Skin of body (tissue), 3 donors: ENCODE measurements at places on chromosomes 13 and 19.

DNA sequence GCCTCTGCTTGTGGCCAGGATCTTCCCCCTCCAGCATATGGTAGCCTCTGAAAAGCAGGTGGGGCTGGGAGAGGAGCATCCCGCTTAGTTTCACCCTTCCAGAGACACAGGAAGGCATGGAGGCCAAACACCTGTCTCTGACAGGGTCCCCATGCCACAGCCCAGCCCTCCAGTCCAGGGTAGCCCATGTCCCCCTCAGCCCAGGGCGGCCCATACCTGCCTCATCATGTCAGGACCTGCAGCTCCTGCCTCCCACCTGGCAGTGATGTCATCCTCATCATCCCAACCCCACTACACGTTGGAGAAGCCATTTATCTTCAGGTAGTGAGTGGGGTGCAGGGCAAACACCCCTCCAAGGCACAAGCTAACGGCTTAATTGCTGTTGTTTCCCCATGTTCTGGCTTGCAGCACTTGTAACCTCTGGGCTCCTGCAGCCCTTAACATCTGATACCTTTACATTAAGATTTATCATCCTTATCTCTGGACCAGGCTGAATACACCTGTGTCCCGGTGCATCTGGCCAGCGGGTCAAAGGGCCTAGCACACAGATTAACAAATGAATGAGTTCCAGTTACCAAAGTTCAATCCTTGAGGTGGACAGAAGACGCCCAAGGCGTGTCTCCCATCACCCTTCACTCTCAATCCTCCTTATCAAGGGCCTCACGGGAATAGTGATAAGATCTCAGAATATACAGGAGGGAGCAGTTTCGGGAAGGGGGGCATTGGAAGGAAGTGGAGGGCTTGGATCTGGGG is 22.2 kb downstream of the ZNF175 start:
- DNase-seq = no peak

- no peak for DNase-seq
Observed at GRCh38 chr13:97569841-97570240, 135.9 kb downstream of the RAP2A start.

DNA sequence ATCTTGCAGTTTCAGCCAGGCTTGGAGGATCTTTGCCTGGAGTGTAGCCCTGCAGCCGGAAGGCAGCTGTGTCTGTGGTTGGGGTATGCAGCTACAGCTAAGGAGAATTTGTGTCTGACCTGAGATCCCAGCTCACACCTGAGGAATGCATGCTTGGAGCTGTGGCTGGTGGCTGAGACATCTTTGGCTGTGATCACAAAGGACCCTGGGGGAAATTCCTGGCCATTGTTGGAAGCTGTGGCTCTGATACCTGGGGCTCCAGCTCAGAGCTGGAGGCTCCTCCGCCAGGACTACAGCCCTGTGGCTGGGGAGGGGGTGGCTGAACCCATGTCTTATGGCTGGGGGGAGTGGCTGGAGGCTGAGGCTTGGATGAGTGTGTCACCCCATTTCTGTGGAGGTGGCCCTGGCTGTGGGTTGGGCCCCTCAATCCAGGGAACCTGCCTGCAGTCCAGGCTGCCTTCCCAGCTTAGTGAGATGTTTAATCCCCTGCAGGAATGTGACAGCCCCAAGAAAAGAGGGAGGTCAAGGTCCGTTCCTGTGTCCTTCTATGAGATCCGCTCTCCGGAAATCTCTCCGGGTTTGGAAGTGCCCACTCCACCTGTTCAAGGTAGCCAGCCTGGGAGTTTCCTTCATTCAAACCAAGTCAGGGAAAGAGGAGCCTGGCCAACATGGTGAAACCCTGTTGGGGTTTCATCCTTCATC is 27.6 kb downstream of the ARHGEF18 start:
- DNase-seq = no peak

- no peak for DNase-seq
Observed at GRCh38 chr13:47109028-47109427, 212.2 kb upstream of the HTR2A start.

GRCh38 chr13:43058831-43059230 is 35.4 kb downstream of the DNAJC15 start:
- DNase-seq = no peak

GRCh38 chr13:74929436-74929835 is 552.5 kb downstream of the TBC1D4 start:
- DNase-seq = no peak

DNA sequence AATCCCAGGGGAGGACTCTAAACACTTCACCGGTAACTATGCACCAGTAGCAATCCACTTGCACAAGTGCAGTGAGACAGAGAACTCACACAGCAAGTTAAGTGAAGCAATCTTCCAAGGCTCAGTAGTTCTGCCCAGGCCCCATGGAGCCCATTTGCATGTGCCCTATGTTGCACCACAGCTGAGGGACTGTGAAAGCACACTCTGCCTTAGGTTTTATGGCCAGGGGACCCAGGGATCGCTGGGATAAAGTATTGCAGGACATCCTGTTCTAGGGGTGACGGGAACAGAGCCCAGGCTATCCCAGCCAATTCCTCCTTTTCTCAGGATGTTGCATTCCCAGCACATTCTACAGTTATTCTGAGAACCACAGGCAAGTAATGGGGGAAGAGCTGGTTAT is 6.0 kb upstream of the AMER2 start:
- no peak for DNase-seq

GRCh38 chr13:63408331-63409189 is 1992.9 kb upstream of the PCDH20 start:
- DNase-seq = peak; percentile 89

- no peak for DNase-seq
Observed at GRCh38 chr19:48896191-48896720, 2.3 kb downstream of the TULP2 start.

GRCh38 chr13:75492389-75492788 is 10.4 kb upstream of the TBC1D4 start:
- no peak for DNase-seq

GRCh38 chr19:28137772-28138171 is 1075.2 kb downstream of the UQCRFS1 start:
- no peak for DNase-seq

DNA sequence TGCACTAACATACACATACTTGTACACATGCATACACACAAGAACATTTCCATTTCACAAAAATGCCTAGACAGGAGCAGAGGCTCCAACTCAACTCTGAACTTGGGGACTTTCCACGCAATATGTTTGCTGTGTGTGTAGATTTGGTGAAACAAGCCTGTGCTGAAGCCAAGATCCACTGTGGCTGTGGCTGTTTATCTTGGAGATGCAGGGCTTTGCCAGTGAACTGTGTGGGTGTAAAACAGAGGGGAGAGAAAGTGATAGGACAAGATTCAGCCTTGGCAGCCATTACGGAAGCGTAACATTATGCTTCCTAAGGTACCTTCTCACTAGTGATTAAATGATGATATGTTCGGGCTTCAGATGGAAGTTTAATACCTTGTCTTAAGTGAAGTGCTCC is 73.2 kb upstream of the MBNL2 start:
- DNase-seq = no peak

DNA sequence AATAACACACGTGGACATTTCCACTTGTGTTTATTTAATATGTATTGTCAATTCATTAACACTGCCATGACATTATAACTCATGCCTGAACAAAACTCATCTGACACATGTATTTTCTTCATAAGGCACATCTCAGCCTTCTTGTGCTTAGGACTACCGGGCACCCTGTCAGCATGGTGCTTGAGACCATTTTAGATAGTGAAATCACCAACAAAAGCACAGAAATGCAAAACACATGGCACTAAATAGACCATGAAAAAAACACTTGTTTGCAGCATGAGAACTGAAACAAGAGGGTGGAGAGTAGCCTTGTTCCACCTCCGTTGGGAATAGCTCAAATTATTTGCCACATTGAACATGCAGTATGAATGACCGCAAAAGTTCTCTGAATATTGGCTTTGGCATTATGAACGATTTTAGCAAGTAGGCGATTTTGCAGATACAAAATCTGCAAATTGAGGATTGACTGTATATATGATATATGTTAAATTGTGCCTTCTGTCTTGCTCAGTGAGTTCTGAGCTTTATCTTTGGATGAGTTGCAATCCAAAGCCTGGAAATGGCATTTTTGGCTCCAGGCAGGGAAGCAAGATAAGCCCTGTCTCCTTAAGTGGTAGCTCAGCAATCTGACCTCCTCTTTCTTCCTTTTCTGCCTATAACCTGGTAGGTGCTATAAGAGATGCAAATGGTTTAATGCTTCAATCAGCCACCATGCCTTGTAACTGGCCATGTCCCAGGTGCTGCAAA is 328.2 kb downstream of the HS6ST3 start:
- no peak for DNase-seq

DNA sequence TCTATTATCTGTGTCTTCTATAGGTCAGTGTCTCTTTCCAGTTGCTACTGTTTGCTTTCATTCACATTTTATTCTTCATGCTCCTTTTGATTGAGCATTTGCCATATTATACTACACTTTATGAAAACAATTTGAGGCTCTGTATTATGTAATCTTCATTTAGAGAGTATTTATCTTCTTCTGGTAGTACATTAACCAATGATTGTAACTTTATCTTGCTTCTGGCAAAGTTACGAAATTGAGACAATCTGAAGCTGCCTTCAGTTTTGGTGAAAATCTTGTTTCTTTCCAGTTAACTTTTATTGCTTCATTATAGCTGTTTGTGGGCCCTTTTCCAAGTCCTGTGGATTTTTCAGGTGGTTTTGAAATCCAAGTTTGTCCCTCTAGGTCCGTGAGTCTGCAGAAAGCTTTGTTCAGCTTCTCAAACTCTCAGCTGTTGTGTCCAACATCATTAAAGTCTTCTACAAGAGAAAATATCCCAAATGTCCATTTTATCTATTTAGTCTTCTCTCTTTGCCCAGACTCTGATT is 1255.4 kb upstream of the SPRY2 start:
- DNase-seq = no peak

DNA sequence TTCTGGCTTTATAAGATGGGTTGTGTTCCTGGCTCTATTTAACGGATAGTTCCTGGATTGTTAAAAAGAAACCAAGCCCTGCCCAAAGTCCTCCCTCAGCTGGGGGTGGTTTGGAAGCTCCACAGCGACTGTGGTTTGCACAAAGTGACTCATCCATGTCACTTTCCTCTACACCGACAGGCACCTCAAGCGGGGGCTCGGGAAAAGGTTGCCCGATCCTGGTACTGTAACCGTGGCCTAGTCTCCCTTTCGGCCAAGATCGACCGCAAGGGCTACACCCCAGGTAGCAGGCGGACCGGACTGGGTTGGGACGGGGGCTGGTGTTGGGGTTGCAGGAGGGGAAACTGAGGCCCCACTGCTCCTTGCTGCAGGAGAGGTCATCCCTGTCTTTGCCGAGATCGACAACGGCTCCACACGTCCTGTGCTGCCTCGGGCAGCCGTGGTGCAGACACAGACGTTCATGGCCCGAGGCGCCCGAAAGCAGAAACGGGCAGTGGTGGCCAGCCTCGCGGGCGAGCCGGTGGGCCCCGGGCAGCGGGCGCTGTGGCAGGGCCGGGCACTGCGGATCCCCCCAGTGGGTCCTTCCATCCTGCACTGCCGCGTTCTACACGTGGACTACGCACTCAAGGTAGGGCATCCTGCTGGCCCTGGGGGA is 1.6 kb downstream of the ARRDC2 start:
- DNase-seq = no peak

DNA sequence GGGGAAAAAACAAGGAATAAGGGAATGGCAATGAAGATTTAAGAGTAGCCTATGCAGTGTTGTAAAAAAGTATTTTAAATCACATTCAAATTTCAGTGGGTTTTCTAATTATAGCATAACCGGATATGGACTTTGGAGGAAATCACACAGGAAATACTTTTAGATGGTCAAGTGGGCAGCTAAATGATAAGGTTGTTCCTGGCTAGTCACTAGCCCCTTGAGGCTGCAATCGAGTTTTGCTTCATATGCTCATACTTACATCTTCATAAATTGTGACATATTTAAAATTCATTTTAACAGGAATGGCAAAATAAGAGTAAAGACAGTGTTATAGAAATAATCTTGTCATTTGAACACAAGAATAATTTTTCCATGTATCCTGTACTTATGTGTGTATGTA is 88.9 kb downstream of the WDFY2 start:
- DNase-seq = no peak

GRCh38 chr19:19171821-19172532 is 1.9 kb upstream of the MEF2B start:
- DNase-seq = no peak
